NCI-H187 (cell line): ENCODE measurements at places on chromosomes 1 and 21.

GRCh38 chr1:165354739-165355138, 1.8 kb downstream of the LMX1A start:
- no peak for DNase-seq

DNA sequence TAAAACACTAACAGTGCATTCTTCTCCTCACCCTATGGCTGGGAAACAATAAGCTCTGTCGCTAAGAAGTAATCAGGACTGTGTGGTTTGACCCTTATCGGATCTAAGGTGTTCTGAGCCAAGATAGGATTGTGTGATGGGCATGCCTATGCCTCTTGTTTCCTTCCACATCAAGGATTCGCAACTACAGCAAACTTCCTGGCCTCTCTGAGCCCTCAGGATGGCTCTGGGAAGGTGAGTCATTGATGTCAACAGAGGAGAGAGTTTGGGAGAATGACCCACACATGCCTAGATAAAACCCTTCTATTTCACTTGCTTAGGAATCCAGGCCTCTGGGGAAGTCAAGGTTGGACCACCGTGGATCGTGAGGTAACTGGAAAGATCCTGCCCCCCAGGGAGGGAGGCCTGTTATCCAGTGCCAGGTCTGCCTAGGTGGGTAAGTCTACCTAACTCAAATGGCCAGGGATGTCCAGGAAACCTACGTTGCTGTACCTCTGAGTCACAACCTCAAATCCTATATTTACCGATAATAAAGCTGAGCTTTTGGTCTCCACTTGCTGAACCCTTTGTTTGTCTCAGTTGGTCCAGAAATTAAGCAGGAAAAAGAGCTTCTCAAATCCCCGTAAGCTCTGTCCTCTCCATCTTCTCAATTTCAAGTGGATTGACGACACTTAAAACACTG, 27.4 kb downstream of the TIAM1 start:
- no peak for DNase-seq

- DNase-seq = no peak
Observed at GRCh38 chr1:223125766-223126165, 17.3 kb downstream of the TLR5 start.

DNA sequence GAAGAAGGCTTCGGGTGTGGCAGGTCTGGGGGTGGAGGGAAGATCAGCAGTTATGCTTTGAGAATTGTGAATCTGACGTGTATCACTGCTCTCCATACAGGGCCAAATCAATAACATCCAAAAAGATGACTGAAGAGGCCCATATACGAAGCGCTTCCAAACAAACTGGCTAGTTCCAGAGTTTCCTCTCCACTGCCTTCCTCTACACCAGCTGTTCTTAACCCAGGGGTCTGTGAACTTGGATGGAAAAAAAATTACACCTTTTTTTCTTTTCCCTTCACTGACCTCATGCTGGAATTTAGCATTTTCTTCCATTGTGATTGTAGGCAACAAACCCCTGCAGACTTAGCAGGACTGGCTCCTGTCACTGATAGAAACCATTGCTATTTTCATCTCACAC, 77.1 kb upstream of the NBL1 start:
- DNase-seq = no peak

DNA sequence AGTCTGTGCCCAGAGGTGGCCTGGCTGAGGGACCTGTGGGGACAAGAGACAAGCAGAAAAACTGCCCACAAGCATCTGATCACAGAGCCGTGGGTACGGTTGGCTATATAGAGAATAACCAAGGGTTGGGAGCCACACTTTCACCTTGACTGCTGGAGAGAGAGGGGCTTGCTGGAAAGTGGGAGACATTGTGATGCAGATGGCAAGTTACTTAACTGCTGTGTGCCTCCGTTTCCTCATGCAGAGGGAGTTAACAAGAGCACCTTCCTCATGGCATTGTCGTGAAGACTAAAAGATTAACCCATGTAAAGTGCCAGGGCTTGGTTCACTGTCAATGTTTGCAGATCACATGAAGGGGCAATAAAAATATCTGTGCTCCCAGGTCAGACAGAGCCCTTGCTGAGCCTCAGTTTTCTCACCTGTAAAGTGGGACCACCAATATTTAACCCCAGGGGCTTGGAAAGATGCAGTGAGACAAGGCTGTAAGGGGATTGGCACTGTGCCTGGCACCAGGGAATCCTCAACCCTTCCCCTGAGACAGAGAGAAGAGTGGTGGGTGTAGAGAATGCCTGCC, 52.8 kb downstream of the SDC3 start:
- no peak for DNase-seq

- DNase-seq = no peak
Observed at GRCh38 chr1:42966688-42967612, 8.3 kb upstream of the SLC2A1 start.

GRCh38 chr1:223102797-223103533, 40.1 kb downstream of the TLR5 start:
- DNase-seq = no peak

DNA sequence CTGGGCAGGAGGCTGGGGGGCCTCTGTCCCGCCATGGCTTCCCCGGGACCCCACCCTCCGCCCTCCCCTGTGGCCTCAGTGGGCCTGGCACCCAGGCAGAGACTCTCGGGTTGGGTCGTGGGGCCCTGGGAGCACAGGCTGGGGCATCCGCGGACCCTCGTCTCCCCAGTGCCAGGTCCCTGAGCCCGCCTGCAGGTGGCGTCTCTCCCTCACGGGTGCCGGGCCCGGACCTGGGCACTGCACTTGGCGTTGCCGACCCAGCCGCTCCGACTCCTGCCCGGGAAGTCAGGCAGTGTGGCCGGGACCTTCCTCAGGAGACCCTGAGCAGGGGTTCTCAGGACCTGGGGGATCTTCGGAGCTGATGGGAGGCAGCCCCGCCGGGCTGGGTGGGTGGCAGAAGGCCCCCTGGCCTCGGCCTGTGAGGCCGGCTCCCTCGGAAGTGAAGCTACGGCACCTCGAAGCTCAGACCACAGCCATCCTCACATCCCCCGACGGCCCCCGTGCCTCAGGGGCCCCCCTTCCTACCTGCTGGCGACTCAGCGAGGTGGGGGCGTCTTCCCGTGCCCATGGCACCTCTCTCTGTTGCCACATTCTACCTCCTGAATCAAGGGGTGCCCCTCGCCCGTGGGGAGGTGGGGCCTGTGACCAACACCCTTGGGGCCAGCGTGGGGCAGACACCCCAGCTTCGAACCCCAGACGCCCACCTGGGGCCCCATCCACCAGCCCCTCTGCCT, 6.4 kb upstream of the C1orf159 start:
- DNase-seq = peak; percentile 76

DNA sequence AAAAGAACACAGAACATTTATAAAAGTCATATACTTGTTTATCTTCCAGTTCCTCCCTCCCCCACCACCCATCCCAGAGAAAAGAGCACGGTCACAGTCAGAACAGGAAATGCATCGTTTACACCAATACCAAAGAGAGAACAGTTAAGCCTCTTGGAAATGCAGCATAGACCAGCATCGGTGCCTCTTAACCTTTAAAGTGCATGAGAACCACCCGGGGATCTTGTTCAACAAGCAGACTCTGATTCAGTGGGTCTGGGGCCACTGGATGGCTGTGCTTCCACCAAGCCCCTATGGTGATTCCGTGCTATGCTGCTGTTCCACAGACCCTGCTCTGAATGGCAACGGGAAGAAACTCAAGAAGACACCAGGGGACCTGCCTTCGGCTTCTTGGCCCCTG, 19.2 kb downstream of the FAM89A start:
- DNase-seq = no peak

DNA sequence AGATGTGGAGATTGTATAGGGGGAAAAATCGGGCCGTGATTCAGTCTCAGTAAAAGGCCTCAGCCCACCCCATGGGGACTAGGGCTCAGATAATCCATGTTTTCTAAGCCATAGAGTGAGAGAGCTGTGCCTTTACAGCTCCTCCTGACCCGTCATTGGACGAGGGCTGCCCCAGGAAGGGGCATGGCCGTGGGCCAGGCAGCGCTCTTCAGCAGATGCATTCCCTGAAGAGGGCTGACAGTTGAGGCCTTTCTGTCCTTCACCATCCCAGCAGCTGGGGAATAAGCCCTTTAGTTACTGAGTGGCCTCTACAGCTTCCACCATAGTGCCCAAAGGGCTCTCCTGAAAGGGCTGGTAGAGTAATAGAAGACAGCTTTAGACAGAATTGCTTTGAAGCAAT, 57.2 kb downstream of the ST3GAL3 start:
- DNase-seq = no peak

GRCh38 chr21:19914028-19914427, 1084.2 kb upstream of the NCAM2 start:
- no peak for DNase-seq

- DNase-seq = no peak
Observed at GRCh38 chr1:206898089-206898914, 1.1 kb downstream of the IL24 start.

DNA sequence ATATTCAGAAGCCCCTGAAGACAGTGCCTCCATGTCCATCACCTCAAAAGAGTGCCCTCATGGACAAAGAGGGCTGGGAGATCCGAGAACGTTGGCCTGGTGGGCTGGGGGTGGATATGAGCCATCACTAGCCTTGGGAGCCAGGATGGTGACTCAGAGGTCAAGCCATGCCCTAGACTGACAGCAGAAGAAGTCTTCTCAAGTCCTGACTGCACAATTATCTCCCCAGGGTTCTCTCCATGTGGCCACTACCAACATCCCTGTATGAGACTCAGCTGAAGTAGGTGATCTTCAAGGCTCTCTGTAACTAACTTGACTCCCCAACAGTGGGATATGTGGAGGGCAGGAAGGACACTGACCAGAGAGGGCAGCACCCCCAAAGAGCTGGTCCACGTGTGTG, 7.1 kb upstream of the USF1 start:
- no peak for DNase-seq

DNA sequence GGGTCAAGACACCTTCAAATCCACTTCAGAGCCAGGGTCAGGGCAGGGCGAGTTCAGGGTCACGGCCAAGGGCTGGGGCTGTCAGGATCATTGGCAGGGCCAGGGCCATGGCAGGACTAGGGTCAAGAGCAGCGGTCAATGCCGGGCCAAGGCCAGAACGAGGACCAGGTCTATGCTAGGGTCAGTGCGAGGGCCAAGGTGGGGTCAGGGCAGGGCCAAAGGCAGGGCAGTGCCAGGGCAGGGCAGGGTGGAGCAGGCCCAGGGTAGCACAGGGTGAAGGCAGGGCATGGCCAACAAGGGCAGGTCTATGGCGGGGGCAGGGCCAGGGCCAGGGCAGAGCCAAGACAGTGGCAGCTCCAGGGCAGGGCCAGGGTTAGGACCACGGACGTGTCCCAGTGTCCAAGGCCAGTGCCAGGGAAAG, 154.0 kb downstream of the LIPI start:
- no peak for DNase-seq

- DNase-seq = no peak
Observed at GRCh38 chr1:153291514-153291913, 21.2 kb downstream of the PGLYRP3 start.

GRCh38 chr21:14617040-14617393, 70.9 kb upstream of the SAMSN1 start:
- DNase-seq = no peak

DNA sequence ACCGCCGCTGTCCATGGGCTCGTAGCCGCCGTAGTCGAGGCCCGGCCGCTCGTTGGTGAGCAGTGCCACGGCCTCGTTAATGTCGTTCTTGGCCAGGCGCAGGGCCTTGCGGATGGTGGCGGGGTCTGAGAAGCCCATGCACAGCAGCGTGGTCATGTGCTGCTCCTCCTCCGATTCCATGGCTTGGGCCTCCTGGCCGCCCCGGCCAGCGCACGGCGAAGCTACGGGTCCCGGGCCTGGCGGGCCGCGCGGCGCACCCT, 300 bp downstream of the USP24 start:
- DNase-seq = no peak

- DNase-seq = no peak
Observed at GRCh38 chr1:114108751-114109255, 44.9 kb downstream of the SYT6 start.

DNA sequence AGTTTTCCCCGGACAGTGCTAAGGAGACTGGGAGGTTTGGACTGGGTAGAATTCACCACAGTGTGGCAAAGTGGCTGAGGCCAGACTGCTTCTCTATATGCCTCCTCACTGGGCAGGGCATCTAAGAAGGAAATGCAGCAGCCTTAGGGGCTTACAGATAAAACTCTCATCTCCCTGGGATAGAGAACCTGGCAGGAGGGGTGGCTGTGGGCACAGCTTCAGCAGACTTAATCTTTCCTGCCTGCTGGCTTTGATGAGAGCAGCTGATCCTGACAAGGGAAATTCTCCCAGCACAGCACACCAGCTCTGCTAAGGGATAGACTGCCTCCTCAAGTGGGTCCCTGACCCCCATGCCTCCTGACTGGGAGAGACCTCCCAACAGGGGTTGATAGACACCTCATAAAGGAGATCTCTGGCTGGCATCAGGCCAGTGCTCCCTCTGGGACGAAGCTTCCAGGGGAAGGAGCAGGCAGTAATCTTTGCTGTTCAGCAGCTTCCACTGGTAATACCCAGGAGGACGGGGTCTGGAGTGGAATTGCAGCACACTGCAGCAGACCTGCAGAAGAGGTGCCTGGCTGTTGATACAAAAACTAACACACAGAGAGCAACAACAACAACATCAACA, 25.2 kb downstream of the KIFAP3 start:
- no peak for DNase-seq

DNA sequence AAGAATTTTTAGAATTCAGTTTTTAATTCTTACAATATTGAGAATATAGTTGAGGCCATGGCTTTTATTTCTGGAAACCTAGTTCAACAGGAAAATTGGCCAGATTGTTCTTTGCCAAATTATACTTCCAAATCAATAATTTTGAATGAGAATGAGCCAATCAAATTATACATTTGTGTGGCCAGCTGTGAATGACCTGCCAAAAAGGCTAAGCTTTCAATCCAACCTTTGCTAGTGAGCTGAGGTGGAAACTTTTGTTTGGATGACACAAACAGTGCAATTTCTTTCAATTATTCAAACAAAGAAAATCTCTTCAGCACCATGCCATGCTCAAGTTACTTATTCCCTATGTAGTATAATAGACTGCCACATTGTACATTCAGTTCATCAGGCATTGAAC, 167.8 kb downstream of the PATJ start:
- DNase-seq = no peak

DNA sequence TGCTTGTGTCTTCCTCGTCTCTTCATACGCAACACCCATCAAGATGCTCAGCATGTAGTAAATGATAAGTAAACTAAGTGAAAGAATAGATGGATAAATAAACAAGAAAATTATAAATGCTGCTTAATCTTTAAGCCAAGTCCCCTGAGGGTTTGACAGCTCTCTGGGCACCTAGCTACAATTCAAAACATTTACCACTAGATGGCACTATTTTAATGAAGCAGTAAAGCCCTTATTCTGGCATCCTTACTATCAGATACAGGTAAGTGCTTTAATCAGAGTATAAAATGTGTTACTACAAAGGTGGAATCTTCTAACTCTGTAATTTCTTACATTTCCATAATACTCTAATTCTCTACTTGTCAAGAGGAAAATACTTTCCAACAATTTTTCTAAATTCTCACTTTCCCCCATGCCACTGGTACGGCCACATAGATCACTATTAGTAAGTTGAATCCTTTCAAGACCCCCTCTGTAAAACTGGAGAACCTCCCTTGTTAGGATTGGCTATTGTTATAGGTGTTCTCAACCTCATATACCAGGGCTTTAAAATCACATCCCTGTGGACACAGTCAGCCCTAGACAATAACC, 137.8 kb downstream of the BARHL2 start:
- no peak for DNase-seq
